ENCODE measurements at places on chromosomes 5 and 9. TPM values are rescaled to one million over a fixed set of nuclear protein-coding genes. Genes with fewer than 3 reads are reported as not detected.

The DOK3 gene
- 12.2 TPM for total RNA-seq

- DNase-seq, result no peak
Observed at GRCh38 chr5:127060470-127060985, 12.8 kb downstream of the C5orf63 start.

The IRX1 gene
- not detected for total RNA-seq

The GRM6 gene
- total RNA-seq, result not detected

The OTP gene
- total RNA-seq, result not detected

DNA sequence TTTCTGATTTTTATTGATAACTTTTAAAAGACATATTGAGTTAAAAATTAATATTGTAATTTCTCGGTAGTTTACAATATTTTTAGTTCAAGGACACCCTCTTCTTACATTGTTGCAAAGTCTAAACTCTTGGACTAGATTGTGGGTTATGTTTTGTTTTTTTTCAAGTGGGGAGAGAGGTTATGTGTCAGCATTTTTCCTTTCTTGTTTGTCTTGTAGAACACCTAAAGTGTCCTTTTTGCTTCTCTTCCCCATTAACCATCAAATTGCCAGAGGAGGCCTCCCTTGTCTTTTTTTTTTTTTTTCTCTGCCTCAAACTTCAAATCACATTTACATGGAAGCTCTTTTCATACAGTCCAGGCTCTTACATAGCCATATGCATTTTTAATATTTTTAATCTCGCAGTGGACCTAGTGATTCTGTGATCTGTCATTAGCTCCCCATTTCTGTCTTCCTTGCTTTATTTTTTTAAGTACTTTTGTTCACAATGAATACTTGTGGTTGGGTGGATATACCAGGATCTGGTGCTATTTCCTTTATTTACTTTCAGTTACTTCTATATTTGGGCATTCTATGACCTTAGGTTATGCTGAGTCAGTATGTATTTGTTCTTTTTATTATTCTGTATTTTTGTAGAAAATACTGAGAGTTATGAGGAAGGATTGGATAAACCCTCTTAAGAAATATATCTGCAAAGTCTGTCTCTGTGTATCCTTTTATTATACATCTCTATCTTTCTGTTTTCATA is 2280.6 kb upstream of the ACO1 start:
- no peak for DNase-seq

DNA sequence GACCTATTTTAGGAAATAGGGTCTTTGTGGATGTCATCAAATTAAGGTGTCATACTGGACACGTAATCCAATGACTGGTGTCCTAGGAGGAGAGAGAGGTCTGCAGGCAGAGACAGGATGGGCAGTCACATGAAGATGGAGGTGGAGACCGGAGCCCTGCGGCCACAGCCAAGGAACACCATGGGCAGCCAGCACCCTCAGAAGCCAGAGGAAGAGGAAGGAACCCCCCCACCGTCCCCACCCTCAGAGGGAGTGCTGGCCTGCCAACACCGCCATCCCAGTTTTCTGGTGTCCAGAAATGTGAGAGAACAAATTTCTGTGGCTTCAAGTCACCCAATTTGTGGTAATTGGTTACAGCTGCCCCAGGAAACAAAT is 88.3 kb downstream of the NSUN2 start:
- no peak for DNase-seq

The MZB1 gene
- total RNA-seq, result 0.50 TPM

GRCh38 chr5:43315682-43316081 is 2.5 kb upstream of the HMGCS1 start:
- no peak for DNase-seq

The TERT gene
- 2.2 TPM for total RNA-seq

The MAMDC2 gene
- 2.7 TPM for total RNA-seq

DNA sequence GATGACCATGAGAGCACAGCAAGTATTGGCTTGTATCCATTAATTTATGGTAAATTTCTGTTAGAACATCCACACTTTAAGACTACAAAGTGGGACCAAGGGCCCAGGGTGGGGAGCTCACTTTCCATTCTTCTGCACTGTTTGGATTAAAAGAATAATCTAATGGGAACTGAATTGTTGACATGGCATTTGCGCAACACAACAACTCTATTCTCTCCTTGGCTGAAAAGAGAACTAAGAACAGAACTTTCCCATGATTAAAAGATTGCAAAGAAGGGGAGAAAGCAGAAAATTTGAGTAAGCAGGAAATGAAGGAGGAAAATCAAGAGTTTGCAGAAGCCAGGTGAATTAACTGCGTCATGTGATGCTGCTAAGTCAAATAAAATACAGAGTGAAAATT is 143.4 kb downstream of the HINT1 start:
- DNase-seq, result no peak

Measured in PC-9 (cell line).